ENCODE measurements at places on chromosomes 7 and 10. TPM values are rescaled to one million over a fixed set of nuclear protein-coding genes. Genes with fewer than 3 reads are reported as not detected.

- H3K27me3 ChIP-seq, result no peaks in the 10 kb centered on the region
- no peak for DNase-seq
- no peak overlapping the region for H3K27ac ChIP-seq
These were observed 273.1 kb downstream of the AGMO start for GRCh38 chr7:15288741-15289140.

GRCh38 chr10:111211706-111212105, 134.9 kb downstream of the ADRA2A start:
- no peaks in the 10 kb centered on the region for H3K36me3 ChIP-seq
- DNase-seq, result no peak
- H3K4me3 ChIP-seq, result no peak overlapping the region
- H3K4me1 ChIP-seq, result no peaks in the 10 kb centered on the region

- H3K36me3 ChIP-seq, result no peaks in the 10 kb centered on the region
- no peak overlapping the region for H3K27ac ChIP-seq
- H3K27me3 ChIP-seq, result no peaks in the 10 kb centered on the region
- H3K4me3 ChIP-seq, result no peak overlapping the region
These were observed 416.2 kb upstream of the TPK1 start for GRCh38 chr7:145252031-145252430.

VIPR2 gene
- total RNA-seq, result 0.48 TPM

COL26A1 gene
- total RNA-seq, result not detected
